ENCODE measurements at places on chromosomes 7 and 10.

- DNase-seq = no peak
Observed at GRCh38 chr10:74419491-74419951, 268.5 kb downstream of the ADK start.

DNA sequence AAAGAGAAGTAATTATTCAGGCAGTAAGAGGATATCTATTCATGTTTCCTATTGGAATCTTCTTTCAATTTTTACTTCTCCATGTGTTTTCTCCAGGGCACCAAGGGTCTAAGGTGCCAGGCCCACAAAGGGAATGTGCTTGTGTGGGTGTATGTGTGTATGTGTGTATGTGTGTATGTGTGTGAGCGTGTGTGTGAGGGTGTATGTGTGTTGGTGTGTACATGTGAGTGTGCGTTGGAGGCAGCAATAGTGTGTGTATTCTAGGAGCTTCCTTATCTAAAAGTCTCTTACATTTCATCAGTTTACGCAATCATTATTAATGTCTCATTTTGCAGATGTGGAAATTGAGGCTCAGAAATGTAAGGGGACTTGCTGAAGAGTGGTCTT, 28.3 kb downstream of the RAMP3 start:
- no peak for DNase-seq

DNA sequence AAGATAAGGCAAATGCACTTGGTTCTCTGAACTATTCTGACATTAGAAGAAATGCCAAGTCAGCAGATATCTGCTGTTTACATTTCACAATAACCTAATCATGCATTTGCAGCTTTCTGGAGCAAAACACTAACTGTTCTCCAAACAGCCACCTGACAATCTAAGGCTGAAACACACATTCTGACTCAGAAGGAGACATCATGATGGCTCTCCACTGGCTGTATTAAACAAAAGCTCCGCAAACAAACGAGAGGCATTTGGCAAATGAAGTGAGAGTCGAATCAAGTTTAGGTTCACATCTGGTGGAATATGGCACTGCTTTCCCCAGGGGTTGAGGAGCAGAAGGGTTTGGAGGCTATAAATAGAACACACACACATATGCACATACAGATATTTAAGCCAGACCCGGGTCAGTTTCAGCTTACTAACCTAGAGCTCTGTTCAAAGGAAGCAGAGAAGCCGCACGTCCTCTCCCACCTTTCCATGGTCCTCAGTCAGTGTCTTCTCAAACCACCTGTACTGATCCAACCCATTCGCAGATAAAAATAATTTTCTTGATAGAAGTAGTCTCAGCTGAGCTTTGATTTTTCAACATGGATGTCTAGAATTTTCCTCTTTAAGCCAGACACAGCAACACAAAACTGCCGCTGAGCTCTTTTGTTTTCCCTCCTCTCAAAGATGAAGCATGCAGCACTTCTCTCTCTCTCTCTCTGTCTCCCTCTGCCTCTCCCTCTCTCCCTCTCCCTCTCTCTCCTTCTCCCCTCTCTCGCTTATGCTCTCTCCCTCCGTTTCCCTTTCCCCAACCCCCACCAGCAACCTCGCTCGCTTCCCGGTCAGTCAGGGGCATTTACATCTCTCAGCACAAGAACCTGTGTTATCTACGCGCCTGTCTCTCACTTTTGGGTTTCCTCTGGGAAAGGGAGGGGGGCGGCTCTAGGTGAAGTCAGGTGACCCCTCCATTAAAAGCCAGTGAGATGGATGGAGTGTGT, 682.8 kb downstream of the MAGI2 start:
- DNase-seq = no peak

DNA sequence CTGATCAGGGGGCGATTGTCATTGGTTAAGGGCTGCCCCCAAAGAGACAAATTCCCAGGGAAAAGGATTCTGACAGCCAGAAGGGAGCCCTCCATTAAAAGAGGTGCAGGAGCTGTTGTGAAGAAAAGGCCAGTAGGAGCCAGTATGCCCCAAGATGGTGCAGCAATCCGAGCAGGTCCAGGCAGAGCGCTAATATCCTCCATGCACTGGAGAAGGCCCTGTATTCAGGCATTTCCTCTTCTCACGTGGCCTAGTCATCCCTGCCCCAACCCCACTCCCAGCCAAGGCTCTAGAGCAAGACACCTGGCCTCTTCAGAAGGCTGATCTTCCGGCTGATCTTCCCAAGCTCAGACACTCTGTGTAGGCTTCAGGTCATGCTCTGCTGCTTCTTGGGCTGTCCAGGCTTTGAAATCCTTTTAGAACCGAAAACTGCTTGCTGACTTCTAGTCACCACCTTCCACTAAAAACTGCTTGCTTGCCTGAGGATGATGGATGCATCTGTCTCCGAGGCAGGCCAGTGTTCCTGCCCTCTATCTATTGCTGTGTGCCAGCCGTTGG, 77.4 kb downstream of the CYP26A1 start:
- no peak for DNase-seq

DNA sequence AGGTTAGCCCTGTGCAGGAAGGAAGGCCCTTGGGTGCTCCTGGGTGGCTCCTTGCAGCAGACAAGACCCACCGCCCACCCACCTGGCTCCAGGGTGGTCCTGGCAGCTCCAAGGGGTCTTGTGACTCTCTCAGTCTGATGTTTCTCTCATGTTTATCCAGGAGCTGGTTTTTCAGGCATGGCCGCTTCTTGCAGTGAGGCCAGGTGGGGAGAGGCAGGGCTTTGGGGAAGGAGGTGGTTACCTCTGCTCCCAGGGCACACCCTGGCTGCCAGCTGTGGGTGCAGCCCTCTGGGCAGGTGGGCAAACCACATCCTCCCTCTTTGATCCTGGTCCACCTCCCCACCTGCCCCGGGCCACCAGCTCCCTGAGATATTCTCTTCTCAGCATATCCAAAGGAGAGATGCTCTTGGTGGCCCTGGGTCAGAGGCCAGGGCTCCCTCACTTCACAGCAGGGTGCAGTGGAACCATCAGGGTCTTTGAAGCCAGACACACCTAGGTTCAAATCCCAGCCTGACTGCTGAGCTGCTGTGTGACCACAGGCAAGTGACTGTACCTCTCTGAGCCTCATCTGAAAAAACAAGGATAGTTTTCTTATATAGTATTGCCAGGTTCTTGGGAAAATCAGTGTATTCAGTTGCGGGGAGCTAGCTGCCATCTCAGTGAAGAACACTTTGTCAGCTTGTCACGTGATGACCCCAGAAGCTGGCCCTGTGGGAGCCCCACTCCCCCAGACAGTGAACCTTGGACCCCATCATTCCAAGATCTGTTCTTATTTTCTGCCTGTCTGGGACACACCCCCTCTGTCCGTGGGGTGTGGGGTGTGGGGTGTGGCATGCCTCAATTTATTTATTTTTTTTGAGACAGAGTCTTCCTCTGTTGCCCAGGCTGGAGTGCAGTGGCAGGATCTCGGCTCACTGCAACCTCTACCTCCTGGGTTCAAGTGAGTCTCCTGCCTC, 11.5 kb downstream of the GTF2IRD1 start:
- no peak for DNase-seq

DNA sequence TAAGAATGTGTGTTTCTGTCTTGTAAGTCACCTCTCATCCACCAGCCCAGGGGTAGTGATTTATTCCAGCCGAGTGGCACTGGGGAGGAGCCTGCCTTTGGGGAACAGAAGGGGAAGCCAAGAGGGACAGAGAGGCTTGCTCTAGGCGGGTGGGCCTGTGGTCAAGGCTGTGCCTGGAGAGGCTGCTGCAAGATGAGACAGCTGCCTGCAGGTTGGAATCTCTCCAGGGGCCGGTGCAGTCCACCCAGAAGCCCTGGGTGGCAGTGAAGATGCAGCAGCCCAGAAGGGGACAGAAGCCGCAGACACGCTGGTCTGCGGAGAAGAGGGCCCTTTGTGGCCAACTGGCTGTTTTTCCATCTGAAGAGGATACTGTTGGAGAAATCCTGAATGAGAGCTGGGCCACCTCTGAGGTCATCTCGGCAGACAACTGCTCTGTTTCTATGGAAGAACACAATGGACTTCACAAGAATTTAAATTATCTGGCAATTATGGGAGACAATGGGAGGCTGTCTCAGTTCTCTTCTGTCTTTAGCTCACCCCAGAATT, 175.7 kb downstream of the GFRA1 start:
- no peak for DNase-seq

- no peak for DNase-seq
Observed at GRCh38 chr7:876972-877311, 588 bp downstream of the GET4 start.
